ENCODE measurements at places on chromosomes 2 and 18.
A peak's percentile ranks its signal among the peaks of the same experiment; 100 is the strongest.

DNA sequence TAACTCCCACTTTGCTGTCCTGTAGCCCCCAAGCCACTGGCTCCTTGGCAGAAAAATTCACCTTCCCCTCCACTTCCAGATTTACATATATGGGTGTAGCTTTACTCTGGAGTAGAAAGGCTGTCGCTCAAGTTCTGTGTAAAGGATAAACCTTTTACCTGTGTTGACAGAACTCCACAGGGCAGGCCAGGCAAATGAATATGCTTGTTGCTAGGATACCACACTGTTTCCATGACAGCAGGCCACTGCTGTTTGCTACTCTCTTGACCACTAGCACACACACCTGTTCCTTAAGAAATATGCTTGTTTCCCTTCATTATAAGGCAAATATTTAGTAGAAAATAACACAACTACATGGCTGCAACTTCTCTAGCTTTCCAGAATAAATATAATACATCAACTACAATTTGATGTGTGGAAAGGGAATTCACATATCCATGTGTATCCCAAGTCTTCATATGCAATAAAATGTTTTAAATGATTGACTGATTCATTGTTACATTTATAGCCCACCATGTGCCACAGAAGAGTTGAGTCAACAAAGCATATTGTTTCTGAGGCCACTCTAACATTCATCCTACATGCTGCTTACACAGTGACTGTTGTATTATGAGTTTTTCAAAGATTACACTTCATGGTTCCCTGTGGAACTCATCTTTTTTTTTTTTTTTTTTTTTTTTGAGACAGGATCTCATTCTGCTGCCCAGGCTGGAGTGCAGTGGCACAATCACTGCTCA lies 56.2 kb upstream of the ROCK1 start:
- peak; percentile 39 for ATAC-seq

DNA sequence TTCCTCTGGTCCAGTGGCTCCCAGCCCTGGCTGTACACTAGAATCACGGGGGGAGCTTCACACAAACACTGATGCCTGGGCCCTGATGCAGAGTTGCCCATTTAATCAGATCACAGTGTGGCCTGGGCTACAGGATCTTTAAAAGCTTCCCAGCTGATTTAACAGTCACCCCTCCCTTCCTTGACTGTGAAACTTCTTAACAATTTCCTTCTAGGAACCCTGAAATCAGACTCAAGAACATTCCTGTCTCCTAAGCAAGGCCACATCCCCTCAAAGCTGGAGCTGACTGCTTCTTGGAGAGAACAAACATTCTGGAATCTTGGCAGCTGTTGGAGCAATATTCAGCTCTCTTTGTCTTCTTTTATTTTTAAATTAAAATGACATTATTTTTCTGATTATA lies 88.7 kb downstream of the ADD2 start:
- ATAC-seq = no peak

GRCh38 chr2:232894746-232895145 lies 24.7 kb downstream of the SNORC start:
- no peak for ATAC-seq

- peak; percentile 19 for ATAC-seq
Measured at GRCh38 chr2:238320648-238321281, 447 bp downstream of the TRAF3IP1 start.

GRCh38 chr2:179336782-179337534 lies 72.3 kb upstream of the SESTD1 start:
- no peak for ATAC-seq

All from motor neuron (in vitro differentiated cells).